ENCODE measurements at places on chromosomes 13 and 19. TPM values are rescaled to one million over a fixed set of nuclear protein-coding genes. Genes with fewer than 3 reads are reported as not detected.
A peak's percentile ranks its signal among the peaks of the same experiment; 100 is the strongest.

DNA sequence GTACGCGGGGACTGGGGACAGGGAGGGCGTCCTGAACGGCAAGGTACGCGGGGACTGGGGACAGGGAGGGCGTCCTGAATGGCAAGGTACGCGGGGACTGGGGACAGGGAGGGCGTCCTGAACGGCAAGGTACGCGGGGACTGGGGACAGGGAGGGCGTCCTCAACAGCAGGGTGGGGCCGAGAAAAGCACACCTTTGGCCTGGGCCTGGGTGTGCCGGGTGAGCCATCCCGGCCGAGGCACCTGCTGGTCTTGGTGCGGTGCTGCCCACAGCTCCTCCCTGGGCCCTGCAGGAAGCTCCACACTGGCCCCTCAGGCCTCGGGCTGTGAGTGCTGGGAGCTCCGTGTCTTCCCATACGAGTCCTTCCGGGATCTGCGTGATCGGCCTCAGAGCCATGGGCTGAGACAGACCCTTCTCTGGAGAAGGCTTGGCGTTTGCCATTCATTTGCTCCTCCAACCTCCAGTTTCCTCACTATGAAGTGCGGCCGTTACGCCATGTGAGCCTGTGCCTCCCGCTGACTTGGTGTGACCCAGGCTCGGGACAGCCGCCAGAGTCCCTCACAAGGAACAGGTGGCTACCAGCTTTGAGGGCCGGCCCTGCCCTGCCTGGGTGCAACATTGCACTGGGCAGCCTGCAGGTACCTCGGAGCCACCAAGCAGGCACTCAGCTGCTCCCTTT is 7.8 kb upstream of the ZNF554 start:
- H3K27ac ChIP-seq: no peak overlapping the region
- H3K36me3 ChIP-seq: peaks cover 36% of the 10 kb centered on the region
- H3K4me3 ChIP-seq: no peak overlapping the region
- H3K27me3 ChIP-seq: no peaks in the 10 kb centered on the region
- no peak for DNase-seq

DNA sequence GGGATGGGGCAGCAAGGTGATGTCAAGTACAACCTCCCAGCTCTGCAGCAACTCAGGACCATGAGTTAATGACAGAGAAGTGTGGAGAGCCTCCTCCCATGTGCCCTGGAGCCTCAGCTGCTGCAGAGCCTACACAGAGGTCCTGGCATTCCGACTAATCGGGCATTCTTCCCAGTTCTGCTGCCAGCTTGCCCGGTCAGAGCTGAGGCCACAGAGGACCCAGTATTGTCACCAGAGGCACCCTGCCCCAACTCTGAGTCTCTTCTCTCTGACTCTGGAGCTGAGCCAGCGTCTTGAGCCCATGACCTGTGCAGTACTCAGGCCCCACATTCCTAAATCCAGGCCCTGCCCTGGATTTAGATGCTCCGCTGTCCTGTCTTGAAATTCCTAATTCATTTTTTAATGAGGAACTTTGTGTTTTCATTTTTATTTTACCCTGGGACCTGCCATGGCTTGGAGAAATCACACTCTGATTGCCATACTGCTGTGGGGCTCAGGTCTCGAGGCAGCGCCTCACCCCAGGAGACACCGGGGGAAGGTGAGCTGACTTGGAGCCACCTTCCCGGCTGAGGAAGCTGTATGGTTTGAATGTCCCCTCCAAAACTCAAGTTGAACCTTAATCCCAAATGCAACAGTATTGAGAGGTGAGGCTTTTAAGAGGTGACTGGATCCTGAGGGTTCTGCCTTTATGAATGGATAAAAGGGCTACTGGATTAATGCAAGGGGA is 144.9 kb upstream of the ZNF507 start:
- no peaks in the 10 kb centered on the region for H3K4me1 ChIP-seq
- no peaks in the 10 kb centered on the region for H3K27me3 ChIP-seq
- no peak overlapping the region for H3K4me3 ChIP-seq
- H3K27ac ChIP-seq: no peak overlapping the region
- no peaks in the 10 kb centered on the region for H3K36me3 ChIP-seq

The DHRS12 gene
- 2.4 TPM for total RNA-seq

DNA sequence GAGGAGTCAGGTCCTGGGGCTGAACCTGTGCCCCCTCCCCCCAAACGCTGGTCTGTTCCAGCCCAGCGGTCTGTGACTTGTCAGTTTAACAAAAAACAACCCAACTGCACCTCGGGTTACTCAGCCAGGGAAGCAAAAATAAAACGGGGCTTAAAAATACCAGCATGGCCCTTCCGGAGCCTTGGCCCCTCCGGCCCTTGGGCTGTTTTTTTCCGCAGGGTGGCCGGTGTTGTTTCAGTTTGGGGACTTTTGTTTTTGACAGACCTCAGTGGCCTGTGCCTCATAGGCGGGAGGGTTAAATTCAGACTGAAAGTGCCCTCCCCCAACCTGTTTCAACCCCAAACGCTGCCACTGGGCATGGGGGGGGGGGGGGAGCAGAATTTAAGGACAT is 4.0 kb downstream of the TCF3 start:
- no peak for DNase-seq
- H3K27me3 ChIP-seq: no peaks in the 10 kb centered on the region
- H3K36me3 ChIP-seq: peaks cover 47% of the 10 kb centered on the region
- no peaks in the 10 kb centered on the region for H3K4me1 ChIP-seq

- no peaks in the 10 kb centered on the region for H3K36me3 ChIP-seq
- no peaks in the 10 kb centered on the region for H3K27me3 ChIP-seq
- no peak for DNase-seq
- peak overlapping the region; percentile 79 for H3K27ac ChIP-seq
Measured at GRCh38 chr19:489418-490196, 6.7 kb upstream of the MADCAM1 start.
